ENCODE measurements at places on chromosomes 1 and 21. TPM values are rescaled to one million over a fixed set of nuclear protein-coding genes. Genes with fewer than 3 reads are reported as not detected.

DNA sequence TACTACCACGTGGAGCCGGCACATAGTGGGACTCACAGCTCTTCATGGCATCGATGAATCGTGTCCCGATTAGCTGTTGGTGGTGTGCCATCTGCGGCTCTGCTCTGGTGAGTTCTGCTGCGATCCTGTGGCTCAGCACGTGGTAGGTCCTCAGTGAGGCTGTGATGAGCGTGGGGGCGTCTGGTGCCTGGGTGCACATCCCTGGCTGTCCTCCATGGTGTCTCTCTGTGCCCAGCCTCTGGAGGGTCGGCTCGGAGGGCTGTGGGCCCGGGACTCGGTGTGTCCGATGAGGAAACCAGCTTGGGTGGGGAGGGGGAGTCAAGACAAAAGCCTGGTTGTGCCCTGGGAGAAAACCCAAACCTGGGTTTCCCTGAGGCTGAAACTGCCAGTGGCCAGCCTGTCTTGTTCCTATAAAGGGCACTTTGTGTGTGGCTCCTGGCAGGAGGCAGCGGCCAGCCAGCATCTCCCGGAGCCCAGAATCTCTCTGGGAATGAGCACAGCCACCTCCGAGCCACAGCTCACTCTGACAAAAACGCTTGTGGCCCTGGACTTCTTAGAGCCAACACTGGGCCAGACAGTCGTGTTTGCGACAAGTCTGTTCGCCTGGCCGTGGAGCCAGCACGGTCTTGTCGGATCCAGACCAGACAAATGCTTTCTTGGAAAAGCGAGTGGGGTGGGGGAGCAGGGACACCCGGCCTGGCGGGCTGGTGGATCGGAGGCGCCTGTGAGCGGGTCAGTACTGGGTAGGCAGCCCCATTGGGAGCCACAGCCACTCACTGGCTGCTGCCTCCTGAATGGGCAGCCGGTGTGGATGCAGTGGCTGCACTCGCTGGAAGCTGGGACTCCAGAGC is 31.8 kb downstream of the SPSB1 start:
- H3K4me3 ChIP-seq: no peak overlapping the region
- H3K27ac ChIP-seq: peak overlapping the region; percentile 77
- peaks cover 82% of the 10 kb centered on the region for H3K4me1 ChIP-seq
- no peaks in the 10 kb centered on the region for H3K36me3 ChIP-seq
- DNase-seq: no peak
- H3K27me3 ChIP-seq: no peaks in the 10 kb centered on the region

- H3K4me3 ChIP-seq: no peak overlapping the region
- H3K27ac ChIP-seq: no peak overlapping the region
- no peaks in the 10 kb centered on the region for H3K36me3 ChIP-seq
- H3K4me1 ChIP-seq: peaks cover 11% of the 10 kb centered on the region
- DNase-seq: no peak
These were observed 154.4 kb upstream of the KLHDC7A start for GRCh38 chr1:18326211-18326897.

DNA sequence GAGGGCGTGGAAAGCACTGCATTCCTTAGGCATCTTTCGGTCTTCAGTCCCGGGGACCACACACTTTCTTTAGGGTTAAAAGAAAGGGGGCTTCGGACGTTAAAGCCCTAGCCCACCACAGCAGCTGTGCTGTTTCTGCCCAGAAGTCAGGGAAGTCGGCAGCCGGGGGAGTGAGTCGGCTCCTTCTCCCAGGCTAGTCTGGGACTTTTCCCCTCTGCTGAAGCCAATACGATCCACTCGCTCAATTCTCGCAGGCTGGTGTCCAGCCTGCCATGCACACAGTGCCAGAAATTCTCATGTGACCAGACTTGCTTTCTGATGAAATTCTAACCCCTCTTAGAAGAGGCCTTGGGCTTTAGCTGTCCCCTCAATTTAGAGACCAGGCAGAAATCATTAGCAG is 67.7 kb downstream of the BCAR3 start:
- H3K36me3 ChIP-seq: no peaks in the 10 kb centered on the region
- peaks cover 65% of the 10 kb centered on the region for H3K4me1 ChIP-seq
- H3K27me3 ChIP-seq: no peaks in the 10 kb centered on the region
- peak overlapping the region; percentile 38 for H3K4me3 ChIP-seq

DNA sequence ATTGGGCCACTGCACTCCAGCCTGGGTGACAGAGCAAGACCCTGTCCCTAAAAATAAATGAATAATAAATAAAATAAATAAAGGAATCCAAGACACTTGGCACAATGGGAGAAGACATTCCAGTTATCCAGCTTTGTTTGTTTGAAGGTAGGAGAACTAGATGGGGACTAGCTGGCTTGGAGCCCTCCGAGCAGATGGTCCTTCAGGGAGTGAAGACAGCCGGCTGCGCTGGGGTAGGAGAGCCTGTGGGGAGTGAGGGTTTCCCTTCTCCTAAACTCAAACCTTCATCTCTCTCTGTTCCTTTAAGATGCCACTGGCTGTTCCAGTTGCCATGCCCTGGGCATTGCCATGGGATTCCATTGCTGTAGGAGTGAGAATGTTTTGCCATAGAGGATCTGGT is 120.6 kb downstream of the NAV1 start:
- H3K27ac ChIP-seq: no peak overlapping the region
- no peaks in the 10 kb centered on the region for H3K27me3 ChIP-seq
- no peak for DNase-seq
- no peak overlapping the region for H3K4me3 ChIP-seq

DNA sequence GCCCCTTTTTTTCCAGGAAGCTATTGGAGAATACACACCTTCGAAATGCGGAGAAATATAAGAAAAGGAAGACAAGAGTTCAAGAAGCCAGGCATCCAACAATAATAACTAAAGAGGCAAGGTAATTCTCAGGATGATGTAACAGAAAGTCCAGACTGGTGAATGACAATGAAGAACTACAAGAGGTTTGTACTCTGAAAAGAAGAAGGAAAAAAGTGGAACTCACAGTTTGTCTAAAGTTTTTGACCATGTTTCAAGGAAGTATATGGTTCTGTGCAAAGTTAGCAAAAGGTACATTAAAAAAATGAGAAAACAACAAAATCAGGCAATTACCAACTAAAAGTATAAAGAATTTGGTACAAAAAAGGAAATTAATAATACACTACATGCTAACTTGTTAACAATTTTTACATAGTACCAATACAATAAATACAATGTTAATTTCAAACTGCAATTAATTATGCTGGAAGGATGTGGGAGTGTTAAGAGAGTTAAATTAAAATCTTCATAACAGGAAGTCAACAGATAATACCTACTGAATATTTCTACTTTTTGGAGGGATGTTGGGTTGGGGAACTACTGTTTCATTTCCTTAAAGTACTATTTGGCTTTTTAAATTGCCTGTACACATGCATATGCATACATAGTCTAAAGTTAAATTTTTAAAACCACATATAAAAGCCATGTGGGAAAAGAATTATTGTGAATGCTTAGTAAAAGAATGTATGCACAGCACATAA is 12.9 kb upstream of the CD55 start:
- H3K36me3 ChIP-seq: no peaks in the 10 kb centered on the region
- H3K4me1 ChIP-seq: peaks cover 14% of the 10 kb centered on the region
- H3K4me3 ChIP-seq: no peak overlapping the region
- no peaks in the 10 kb centered on the region for H3K27me3 ChIP-seq
- H3K27ac ChIP-seq: no peak overlapping the region

- peaks cover 6% of the 10 kb centered on the region for H3K4me1 ChIP-seq
- H3K27me3 ChIP-seq: no peaks in the 10 kb centered on the region
- DNase-seq: no peak
These were observed 258.4 kb upstream of the HOOK1 start for GRCh38 chr1:59556398-59556797.

GRCh38 chr1:112731451-112731850 is 16.3 kb upstream of the PPM1J start:
- no peak overlapping the region for H3K27ac ChIP-seq
- H3K4me3 ChIP-seq: no peak overlapping the region
- DNase-seq: no peak
- H3K36me3 ChIP-seq: no peaks in the 10 kb centered on the region
- no peaks in the 10 kb centered on the region for H3K4me1 ChIP-seq

DNA sequence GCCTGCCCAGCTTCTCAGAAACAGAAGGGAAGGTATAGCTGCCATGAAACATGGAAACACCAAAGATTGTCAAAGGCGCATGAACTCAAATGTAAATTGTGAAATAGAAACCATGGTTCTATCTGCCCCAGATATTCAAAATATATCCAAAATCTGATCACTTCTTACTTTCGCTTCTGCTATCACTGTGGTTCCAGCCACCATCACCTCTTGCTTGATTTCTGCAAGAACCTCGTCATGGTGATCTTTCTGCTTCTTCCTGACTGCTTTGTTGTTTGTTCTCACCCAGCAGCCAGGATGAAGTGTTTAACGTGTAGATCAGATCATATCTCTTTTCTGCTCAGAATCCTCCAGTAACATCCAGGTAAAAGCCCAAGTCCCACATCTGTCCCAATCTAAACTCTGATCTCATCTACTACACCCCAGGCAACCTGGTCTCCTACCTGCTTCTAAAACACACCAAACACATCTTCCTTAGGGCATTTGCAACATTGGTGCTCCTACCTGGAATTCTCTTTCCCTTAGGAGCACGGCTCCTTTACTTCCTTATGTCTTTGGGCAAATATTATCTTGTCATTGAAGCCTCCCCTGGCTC is 10.5 kb upstream of the LMO4 start:
- no peaks in the 10 kb centered on the region for H3K4me1 ChIP-seq
- H3K27me3 ChIP-seq: no peaks in the 10 kb centered on the region
- H3K36me3 ChIP-seq: no peaks in the 10 kb centered on the region
- no peak overlapping the region for H3K27ac ChIP-seq
- H3K4me3 ChIP-seq: no peak overlapping the region
- DNase-seq: no peak

- DNase-seq: no peak
- H3K27ac ChIP-seq: peak overlapping the region; percentile 96
- H3K4me3 ChIP-seq: peak overlapping the region; percentile 87
- no peaks in the 10 kb centered on the region for H3K36me3 ChIP-seq
These were observed 795 bp upstream of the AHDC1 start for GRCh38 chr1:27604579-27605299.

GRCh38 chr1:160018347-160018746 is 13.4 kb downstream of the PIGM start:
- H3K27me3 ChIP-seq: no peaks in the 10 kb centered on the region
- DNase-seq: no peak
- H3K4me1 ChIP-seq: no peaks in the 10 kb centered on the region
- no peak overlapping the region for H3K27ac ChIP-seq
- H3K4me3 ChIP-seq: no peak overlapping the region

DNA sequence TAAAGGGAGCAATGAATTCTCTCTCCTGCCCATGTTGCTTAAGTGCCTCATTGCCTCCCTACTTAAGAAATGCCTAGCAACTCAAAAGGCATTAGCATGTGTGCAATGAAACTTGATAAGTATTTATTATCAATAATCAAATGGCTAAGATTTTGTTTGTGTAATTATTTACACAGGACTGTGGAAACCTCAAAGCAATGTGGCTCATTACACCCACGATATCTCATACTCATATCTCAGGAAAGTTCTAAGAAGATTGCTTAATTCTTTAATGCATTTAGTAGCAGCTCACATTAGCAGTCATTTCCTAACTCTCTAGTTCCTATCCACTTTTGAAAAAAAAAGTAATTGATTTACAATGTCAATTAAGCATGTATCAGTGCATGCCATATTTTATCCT is 253.3 kb downstream of the DUSP10 start:
- H3K27me3 ChIP-seq: no peaks in the 10 kb centered on the region
- DNase-seq: no peak
- H3K4me1 ChIP-seq: no peaks in the 10 kb centered on the region
- no peak overlapping the region for H3K4me3 ChIP-seq
- no peak overlapping the region for H3K27ac ChIP-seq

GRCh38 chr1:96473791-96474434 is 247.7 kb upstream of the PTBP2 start:
- H3K4me1 ChIP-seq: no peaks in the 10 kb centered on the region
- H3K36me3 ChIP-seq: no peaks in the 10 kb centered on the region
- no peak overlapping the region for H3K27ac ChIP-seq

DNA sequence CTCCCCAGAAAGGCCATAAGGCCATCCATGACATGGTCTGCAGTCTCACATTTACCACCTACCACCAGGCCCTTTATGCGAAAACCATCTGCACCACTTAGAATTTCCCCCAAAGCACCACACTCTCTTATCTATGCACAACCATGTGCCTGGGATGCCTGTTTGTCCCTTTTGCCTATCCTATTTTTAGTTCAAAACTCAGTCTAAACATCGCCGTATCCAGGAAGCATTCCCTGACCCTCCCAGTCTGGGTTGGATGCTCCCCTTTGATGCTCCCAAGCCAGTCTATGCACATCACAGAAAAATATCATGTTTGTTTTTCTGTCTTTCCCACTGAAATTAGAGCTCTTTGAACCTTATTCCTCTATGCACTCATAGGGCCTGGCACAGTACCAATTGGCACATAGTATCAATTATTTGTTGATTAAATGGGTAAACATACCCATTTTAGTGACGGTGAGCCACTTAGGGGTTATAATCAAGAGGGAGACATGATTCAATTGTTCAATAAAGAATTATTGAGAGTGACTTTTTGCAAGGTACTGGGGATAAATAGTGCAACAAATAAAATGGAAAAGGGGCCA is 6.7 kb downstream of the MPL start:
- no peak for DNase-seq
- H3K4me1 ChIP-seq: peaks cover 7% of the 10 kb centered on the region
- H3K27me3 ChIP-seq: no peaks in the 10 kb centered on the region
- H3K36me3 ChIP-seq: no peaks in the 10 kb centered on the region

DNA sequence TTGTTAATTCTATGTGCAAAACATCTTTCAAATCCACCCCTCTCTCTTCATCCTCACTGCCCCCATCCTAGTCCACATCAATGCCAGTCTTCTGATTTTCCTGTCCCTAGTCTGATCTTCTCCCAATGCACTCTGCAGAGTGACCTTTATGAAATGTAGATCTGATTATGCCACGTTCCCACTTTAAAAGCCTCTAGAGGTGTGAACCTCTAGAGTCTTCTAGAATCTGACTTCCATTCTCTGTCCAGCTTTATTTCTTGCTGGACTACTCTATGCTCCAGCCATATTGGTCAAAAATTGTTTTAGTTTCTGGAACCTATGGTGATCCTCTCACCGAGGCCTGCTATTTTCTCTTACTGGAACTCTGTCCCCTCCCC is 32.5 kb downstream of the ZNF648 start:
- H3K4me1 ChIP-seq: peaks cover 10% of the 10 kb centered on the region
- no peaks in the 10 kb centered on the region for H3K36me3 ChIP-seq
- no peaks in the 10 kb centered on the region for H3K27me3 ChIP-seq
- H3K27ac ChIP-seq: peak overlapping the region; percentile 90
- no peak for DNase-seq
- peak overlapping the region; percentile 54 for H3K4me3 ChIP-seq

PEX19 gene
- 50.8 TPM for total RNA-seq

TAS1R1 gene
- not detected for total RNA-seq

CSF3R gene
- total RNA-seq: 3.8 TPM

FNDC5 gene
- not detected for total RNA-seq

SYNJ1 gene
- total RNA-seq: 15.7 TPM

PADI4 gene
- not detected for total RNA-seq

GJA5 gene
- total RNA-seq: 1.9 TPM

PODN gene
- total RNA-seq: 43.6 TPM

AGO3 gene
- 14.4 TPM for total RNA-seq

NEXN gene
- total RNA-seq: 21.4 TPM

DNAI4 gene
- total RNA-seq: 6.2 TPM

Measured in transverse colon (tissue), 4 donors.